ENCODE measurements at places on chromosomes 4 and X. TPM values are rescaled to one million over a fixed set of nuclear protein-coding genes. Genes with fewer than 3 reads are reported as not detected.

GRCh38 chrX:110317061-110317819 lies 645 bp downstream of the AMMECR1 start:
- DNase-seq, result peak; percentile 71

PCDH10 gene
- total RNA-seq, result 41.2 TPM

HSFX3 gene
- total RNA-seq, result not detected

MXD4 gene
- total RNA-seq, result 13.4 TPM

- no peak for DNase-seq
Measured at GRCh38 chrX:134664202-134664601, 5.9 kb upstream of the PLAC1 start.

SMIM10 gene
- total RNA-seq, result 3.0 TPM

CLNK gene
- not detected for total RNA-seq

- no peak for DNase-seq
Measured at GRCh38 chr4:132123870-132124623, 1025.0 kb upstream of the PCDH10 start.

GRCh38 chr4:72473434-72473900 lies 95.6 kb downstream of the ADAMTS3 start:
- DNase-seq, result no peak

CSN3 gene
- total RNA-seq, result not detected

DNA sequence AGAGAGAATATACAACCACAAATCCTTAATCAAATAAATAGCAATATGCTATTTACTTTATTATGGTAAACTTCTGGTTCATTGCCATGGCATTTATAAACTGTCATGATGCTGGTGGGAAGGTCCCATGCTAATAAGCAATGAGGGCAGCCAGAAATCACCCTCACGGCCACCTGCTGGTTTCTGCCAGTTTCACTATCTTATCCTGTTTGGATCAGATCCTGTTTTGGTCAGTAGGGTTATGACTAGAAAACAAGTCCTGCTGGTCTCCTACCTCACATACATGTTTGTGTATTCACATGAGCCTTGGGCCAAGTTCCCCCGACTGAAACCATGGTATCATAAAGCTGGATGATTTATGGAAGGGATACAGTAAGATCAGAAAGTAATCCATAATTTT lies 28.1 kb downstream of the XAGE5 start:
- no peak for DNase-seq

- peak; percentile 74 for DNase-seq
Measured at GRCh38 chrX:39815631-39816030, 282.1 kb downstream of the BCOR start.

GRCh38 chr4:162681212-162681611 lies 485.5 kb downstream of the NAF1 start:
- no peak for DNase-seq

- no peak for DNase-seq
Measured at GRCh38 chr4:16658183-16658582, 240.3 kb downstream of the LDB2 start.

JCHAIN gene
- total RNA-seq, result not detected

DNA sequence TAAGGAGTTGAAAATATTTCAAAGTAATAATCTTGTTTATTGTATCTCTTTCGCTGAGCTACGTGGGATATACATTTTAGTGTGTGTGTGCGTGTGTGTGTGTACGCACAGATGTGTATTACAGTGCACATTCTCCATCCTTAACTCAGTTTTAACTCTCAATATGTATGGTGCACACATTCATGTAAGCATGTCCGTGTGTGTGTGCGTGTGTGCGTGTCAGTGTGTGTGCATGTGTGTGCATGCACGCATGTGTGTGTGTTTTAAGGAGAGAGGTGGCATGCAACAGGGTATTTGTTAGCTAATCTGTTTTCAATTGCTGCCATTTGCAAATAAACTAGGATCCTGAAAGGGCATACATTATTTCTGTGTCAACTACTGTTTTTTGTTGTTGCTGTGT lies 264.9 kb upstream of the CXorf51A start:
- DNase-seq, result no peak

GRCh38 chrX:150450519-150451177 lies 87.5 kb downstream of the MAMLD1 start:
- no peak for DNase-seq

DNA sequence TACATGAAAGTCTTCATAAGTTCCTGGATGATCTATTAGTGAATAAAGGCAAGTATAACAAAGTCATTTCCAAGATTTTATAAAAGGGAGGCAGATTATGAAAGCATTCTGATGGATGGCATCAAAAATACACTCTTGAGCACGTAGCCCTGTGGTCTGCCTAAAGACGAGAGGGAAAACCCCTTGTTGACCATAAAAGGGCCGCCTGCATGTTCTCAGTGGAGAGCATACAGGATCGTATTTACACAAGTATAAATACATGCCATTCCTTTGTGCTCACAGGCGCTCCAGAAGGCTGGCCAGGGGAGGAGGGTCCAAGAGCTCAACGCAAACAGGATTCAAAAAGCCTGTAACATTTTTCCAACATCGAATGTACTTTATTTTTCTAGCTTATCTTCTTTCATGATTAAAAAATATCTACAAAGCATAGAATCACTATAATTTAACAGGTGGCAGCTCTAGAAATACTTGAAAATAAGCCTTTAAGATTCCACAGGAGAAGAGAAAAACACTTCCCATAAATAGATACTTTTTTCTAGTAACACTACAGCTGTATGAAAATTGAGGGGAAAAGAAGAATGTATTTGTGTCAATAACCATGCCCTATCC lies 29.6 kb downstream of the PDGFC start:
- DNase-seq, result peak; percentile 7

- DNase-seq, result no peak
Measured at GRCh38 chr4:168550064-168550766, 53.4 kb downstream of the PALLD start.

GRCh38 chrX:23263892-23264291 lies 70.8 kb upstream of the PTCHD1 start:
- DNase-seq, result peak; percentile 26

- DNase-seq, result no peak
Measured at GRCh38 chr4:147463065-147463464, 17.8 kb upstream of the EDNRA start.

DNA sequence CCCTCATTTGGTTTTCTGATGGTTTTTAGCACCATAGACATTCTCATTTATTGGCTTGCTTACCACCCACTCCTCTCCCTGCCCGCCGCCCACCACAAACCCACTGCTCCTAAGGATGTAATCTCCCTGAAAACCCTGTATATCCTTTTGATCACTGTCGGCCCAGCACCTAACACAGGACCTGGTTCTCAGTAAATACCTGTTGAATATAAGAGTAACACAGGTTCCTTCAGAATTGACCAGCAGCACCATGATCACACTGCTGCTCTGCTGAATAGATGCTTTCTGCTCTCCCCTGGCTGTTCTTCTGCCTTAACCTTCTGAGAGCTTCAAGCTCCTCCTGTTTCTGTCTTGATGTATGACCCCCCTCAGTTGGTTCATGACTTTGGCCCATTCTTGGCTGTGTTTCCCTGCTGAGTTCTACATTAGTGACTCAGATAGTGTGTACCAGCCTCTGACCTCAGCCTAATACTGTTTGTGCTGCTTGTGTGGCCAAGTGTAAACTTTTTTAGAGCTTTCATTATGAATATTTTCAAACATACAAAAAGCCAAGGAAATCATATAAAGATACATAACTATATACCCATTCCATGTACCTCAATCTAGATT lies 265.3 kb downstream of the FRMPD4 start:
- DNase-seq, result no peak

GRCh38 chrX:119784747-119785446 lies 6.5 kb downstream of the RPL39 start:
- no peak for DNase-seq

DNA sequence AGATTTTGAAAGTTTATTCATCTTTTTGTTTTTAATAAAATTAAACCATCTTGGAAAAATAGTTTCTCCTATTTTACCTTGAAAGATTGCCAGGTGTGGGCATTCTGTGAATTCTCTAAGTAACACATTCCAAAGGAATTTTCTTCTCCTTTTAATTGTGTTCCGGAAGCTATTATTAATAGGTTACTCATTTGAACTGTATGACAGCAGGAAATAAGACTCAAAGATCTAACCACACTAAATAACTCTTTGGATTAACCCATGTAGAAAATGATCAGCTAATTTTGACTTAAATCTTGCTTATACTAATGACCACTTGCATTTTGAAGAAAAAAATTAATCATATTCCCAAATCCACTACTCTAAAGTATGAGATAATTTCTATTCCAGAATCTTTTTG lies 17.6 kb upstream of the CCNI start:
- no peak for DNase-seq

GRCh38 chr4:168883513-168883912 lies 126.5 kb downstream of the CBR4 start:
- DNase-seq, result no peak

GRCh38 chr4:15151033-15151432 lies 148.8 kb downstream of the CPEB2 start:
- DNase-seq, result no peak

GNRHR gene
- not detected for total RNA-seq

DNA sequence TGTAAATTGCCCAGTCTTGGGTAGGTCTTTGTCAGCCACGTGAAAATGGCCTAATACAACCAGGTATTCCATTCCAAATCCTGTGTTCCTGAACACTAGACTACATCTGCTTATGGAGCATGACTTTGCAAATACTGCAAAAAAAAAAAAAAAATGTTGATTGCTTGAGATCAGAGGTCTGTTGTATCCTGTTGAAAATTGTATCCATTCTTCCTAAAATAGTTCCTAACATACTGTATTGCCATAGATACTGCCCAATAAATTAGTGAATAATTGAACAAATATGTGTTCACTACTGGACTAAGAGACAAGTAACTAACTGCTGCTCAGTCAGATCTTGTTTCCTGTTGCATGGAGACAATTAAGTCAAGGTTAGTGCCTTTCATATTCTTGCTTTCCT lies 164.3 kb upstream of the PABPC4L start:
- DNase-seq, result no peak

DNA sequence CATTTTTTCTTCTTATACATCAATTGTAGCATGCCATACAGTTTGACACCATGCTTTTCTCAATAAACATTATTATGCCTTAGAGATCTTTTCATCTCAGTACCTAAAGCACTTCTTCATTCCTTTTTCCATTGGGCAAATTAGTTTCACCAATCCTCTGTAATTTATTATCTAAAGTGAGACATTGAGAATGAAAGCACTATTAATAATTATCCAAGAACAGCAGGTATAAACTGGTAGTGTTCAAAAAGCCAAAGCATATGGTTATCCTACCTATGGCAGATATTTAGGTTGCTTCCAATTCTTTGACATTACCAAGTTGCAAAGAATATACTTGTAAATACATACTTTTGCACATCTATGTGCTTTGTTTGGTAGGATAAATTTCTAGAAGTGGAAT lies 15.6 kb downstream of the LAMTOR3 start:
- no peak for DNase-seq

DNA sequence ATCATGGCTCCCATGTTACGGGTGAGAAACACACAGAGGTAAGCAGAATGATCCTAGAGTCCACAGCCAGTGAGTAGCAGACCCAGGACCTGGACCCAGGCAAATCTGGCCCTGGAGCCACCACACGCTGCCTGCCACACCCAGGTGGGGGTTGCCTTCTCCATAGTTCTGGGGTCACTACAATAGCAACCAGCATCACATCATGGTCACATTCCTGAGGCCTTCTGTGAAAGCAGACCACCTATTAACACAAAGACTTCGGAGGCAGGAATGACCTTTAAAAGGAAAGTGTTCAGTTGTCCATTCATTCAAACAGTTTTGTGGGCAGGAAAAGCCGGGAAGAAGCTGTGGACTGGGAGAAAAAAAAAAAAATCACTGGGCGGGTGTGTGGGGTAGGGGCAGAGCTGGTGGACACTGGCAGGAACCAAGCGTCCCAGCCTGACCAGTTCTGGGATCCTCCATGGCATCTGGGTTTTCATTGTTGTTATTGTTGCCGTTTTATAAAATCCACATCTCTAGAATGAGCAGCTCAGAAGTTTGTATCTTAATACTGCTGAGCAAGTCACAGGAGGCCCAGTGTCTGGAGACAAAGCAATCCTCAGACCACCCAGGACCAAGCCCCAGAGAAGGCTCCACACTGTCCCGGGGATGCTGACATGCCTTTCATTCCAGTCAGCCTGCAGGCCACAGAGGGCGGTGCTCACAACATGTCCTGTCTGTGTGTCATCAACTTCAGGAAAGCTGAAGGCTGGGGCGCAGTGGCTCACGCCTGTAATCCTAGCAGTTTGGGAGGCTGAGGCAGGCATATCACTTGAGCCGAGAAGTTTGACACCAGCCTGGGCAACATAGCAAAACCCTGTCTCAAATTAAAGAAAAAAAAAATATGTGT lies 67.0 kb downstream of the SEL1L3 start:
- peak; percentile 73 for DNase-seq

GRCh38 chr4:6307230-6307629 lies 37.6 kb downstream of the WFS1 start:
- no peak for DNase-seq

GRCh38 chr4:119733431-119733830 lies 104.8 kb upstream of the PDE5A start:
- DNase-seq, result no peak

HPSE gene
- total RNA-seq, result 0.78 TPM

DNA sequence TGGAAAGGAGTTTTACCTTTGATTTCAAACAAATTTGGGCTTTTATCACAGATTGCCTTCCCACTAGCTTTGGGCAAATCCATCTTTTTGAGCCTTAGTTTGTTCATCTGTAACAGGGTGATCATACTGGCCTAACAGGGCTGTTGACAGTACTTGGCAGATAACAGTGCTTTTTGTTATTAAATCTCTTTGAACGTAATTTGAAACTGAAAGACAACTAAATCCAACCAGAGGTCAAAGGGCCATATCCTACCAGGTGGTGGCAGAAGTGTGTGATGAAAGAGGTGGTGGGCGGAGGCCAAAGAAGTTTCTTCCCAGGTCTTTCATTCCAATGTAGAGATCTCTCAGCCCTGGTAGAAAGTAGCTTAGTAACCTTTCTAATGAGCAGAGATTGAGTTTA lies 35.2 kb upstream of the TADA2B start:
- DNase-seq, result peak; percentile 84
